Activated T-cell treated with anti-CD3 and anti-CD28 coated beads for 1 hour (primary cell): ENCODE measurements at places on chromosomes 5 and 9.
A peak's percentile ranks its signal among the peaks of the same experiment; 100 is the strongest.

GRCh38 chr5:15544039-15544438 lies 44.1 kb downstream of the FBXL7 start:
- no peak for DNase-seq

- DNase-seq, result no peak
Observed at GRCh38 chr9:34271265-34272006, 57.6 kb downstream of the KIF24 start.

GRCh38 chr5:65479527-65479926 lies 2.2 kb downstream of the ADAMTS6 start:
- DNase-seq, result no peak

GRCh38 chr5:1472964-1473628 lies 27.9 kb upstream of the SLC6A3 start:
- DNase-seq, result no peak

DNA sequence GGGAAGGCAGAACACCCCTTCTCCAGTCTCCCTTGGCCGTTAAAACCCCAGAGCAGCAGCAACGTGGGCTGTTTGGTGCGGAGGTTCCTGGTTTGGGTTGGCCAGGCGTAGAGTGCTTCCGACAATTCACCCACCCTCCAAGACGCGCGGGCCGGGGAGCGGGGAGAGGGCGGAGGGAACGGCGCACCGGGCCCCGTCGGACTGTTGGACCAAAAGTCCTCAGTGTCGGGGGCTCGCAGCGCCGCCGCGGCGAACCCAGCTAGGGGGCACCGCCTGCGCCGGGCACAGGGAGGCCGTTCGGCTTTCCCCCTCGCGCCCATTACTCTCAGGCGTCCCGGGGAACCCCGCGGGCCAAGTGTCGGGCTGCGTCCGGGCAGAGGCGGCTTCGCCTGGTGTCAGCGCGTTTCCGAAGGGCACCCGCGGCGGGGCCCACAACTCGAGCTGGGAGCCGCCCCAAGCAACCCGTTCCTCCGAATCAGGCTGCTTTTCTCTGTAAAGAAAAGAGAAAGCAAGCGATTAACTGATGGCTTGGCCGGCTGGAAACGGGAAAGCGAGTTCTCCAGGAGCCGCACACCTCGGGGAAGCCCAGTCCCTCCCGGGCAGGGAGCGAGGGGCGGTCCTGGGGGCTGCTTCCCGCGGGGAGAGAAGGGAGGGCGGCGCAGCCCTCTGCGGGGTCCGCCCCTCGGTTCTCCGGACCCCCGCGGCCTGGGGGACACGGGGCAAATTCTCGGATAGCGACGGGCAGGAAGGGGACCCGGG lies 145.5 kb downstream of the ERCC6L2 start:
- DNase-seq, result peak; percentile 42

- DNase-seq, result no peak
Observed at GRCh38 chr5:102048940-102049339, 247.1 kb downstream of the SLCO4C1 start.

DNA sequence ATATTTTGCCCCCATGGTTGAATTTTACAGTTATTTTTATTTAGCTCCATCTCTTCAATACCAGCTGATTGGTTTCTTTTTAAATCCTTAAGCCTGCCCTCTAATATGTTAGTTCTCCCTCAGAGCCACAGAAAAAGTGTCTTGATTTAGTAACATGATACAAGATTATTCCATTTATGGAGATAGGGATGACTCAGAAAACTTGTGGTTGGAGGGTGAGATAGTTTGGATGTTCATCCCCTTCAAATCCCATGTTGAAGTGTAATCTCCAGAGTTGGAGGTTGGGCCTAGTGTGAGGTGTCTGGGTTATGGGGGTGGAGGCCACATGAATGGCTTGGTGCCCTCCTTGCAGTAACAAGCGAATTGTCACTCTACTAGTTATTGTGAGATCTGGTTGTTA lies 115.7 kb downstream of the FBXO38 start:
- no peak for DNase-seq

- DNase-seq, result no peak
Observed at GRCh38 chr5:79697222-79698170, 7.9 kb downstream of the CMYA5 start.

- no peak for DNase-seq
Observed at GRCh38 chr9:6106711-6107339, 91.4 kb upstream of the RANBP6 start.

DNA sequence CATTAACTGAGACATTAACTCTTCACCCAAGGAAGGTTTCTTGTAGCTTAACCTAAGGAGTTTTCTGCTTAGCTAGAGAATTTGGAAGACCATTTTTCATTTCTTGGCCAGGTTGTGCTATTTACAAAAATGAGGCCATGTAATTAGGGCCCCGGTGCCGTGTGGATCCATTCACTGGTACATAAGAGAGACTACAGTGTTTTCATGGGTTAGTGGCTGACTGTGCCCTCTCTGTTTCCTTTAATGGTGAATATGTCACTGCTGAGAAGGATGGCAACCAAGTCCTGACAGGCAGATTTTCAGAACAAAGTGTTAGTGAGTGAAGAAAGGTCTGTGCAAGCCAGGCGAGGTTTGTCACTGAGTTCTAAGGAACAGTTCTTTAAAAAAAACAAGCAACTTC lies 15.4 kb downstream of the MEGF10 start:
- DNase-seq, result no peak
